ENCODE measurements at places on chromosomes 16 and 17. TPM values are rescaled to one million over a fixed set of nuclear protein-coding genes. Genes with fewer than 3 reads are reported as not detected.

Gene RNF43
- total RNA-seq = 0.47 TPM

Gene ATP2A3
- 107 TPM for total RNA-seq

Gene KATNB1
- 46.1 TPM for total RNA-seq

Gene MEIOB
- total RNA-seq = not detected

Gene ZNF597
- total RNA-seq = 2.6 TPM

Gene RHBDF1
- total RNA-seq = 0.52 TPM

Gene LPO
- total RNA-seq = not detected

Gene RNFT1
- 35.5 TPM for total RNA-seq

Gene DNAI2
- total RNA-seq = 0.12 TPM

Gene MYL4
- not detected for total RNA-seq

Gene PPP1R27
- total RNA-seq = not detected

Gene DHODH
- 31.0 TPM for total RNA-seq

Gene ZNF319
- 9.1 TPM for total RNA-seq

Gene DOK4
- total RNA-seq = 4.4 TPM

Gene NUBP2
- 82.8 TPM for total RNA-seq

Gene SIRT7
- 53.2 TPM for total RNA-seq

Gene OTOP2
- total RNA-seq = not detected

Gene KRTAP9-2
- total RNA-seq = not detected

Gene NAGPA
- total RNA-seq = 12.5 TPM

Gene ITGB4
- total RNA-seq = 2.7 TPM

Gene C16orf89
- total RNA-seq = not detected

Gene KRT13
- total RNA-seq = not detected

Gene MYH11
- total RNA-seq = not detected

Gene CACNA1G
- total RNA-seq = 0.07 TPM

Gene PLCG2
- total RNA-seq = 13.7 TPM

Gene SLFN14
- total RNA-seq = 0.10 TPM

Gene SEZ6L2
- total RNA-seq = 0.32 TPM

Gene NEURL4
- total RNA-seq = 60.9 TPM

Gene ABCC11
- total RNA-seq = not detected

Gene TMEM88
- total RNA-seq = 7.4 TPM

Gene CKLF
- 159 TPM for total RNA-seq

Gene SPN
- 191 TPM for total RNA-seq

Gene CDRT15
- total RNA-seq = not detected

Gene MAFG
- total RNA-seq = 33.8 TPM

Gene PIPOX
- 2.1 TPM for total RNA-seq

Gene PTRH2
- 51.1 TPM for total RNA-seq

Gene TPSAB1
- total RNA-seq = not detected

Gene USP43
- total RNA-seq = not detected

Gene HSD17B1
- total RNA-seq = 0.49 TPM

Gene WNT9B
- not detected for total RNA-seq

Gene DNASE1L2
- 2.2 TPM for total RNA-seq

Gene NHLRC4
- 1.2 TPM for total RNA-seq

Gene TBC1D3K
- total RNA-seq = not detected

Gene SEC14L5
- not detected for total RNA-seq

Gene CLEC19A
- not detected for total RNA-seq

Gene TMIGD1
- total RNA-seq = not detected

Gene FZD2
- total RNA-seq = not detected

Gene CLEC10A
- not detected for total RNA-seq

Gene CACNG4
- total RNA-seq = not detected

Gene CDRT4
- 2.1 TPM for total RNA-seq

Gene SLC52A1
- total RNA-seq = 0.23 TPM

Gene MRPL10
- 53.6 TPM for total RNA-seq

Gene MEFV
- total RNA-seq = not detected

Gene SPATA32
- 0.56 TPM for total RNA-seq

Gene HERPUD1
- total RNA-seq = 176 TPM

Gene SRL
- total RNA-seq = not detected

Gene IKZF3
- 22.8 TPM for total RNA-seq

Data from activated T-helper 1 cell treated with anti-CD3 and anti-CD28 coated beads, Interleukin-12 subunit alpha, Interleukin-12 subunit beta, Interleukin-2, Interleukin-4 antibody, amounts not matched to agents 30 ng/mL and 10 ng/mL and 1 ng/mL, durations not matched to agents 14 hours and 24 hours and 36 hours (primary cell).